ENCODE measurements at places on chromosomes 1 and 21. TPM values are rescaled to one million over a fixed set of nuclear protein-coding genes. Genes with fewer than 3 reads are reported as not detected.
A peak's percentile ranks its signal among the peaks of the same experiment; 100 is the strongest.

DNA sequence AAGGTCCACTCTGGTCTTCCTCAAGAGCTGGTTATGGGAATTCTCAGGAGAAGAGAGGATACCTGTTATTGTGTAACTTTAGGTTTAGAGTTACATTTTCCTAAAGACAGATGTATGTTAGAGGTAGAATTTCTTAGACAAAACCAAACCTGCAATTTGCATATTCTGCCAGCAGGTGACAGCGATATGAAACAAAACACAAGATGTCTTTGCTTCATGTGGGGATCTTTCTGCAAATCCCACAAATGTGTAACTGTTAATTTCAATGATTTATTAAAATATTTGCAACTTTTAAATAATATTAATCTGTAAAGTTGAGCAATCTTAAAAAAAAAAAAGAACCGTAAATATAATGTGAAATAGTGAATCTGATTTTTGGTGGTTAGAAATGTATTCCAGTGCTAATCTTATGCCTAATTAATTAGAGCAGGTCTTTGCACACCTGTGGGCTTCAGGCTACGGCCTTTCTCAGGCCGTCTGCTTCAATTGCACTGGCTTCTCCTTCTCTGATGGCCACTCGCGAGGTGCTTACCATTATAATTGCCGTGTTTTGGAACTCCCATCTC lies 33.4 kb downstream of the FAM78B start:
- DNase-seq = no peak

GRCh38 chr1:28144203-28145135 lies 32.0 kb downstream of the PTAFR start:
- no peak for DNase-seq

GRCh38 chr1:199218065-199218464 lies 579.2 kb downstream of the PTPRC start:
- DNase-seq = no peak

DNA sequence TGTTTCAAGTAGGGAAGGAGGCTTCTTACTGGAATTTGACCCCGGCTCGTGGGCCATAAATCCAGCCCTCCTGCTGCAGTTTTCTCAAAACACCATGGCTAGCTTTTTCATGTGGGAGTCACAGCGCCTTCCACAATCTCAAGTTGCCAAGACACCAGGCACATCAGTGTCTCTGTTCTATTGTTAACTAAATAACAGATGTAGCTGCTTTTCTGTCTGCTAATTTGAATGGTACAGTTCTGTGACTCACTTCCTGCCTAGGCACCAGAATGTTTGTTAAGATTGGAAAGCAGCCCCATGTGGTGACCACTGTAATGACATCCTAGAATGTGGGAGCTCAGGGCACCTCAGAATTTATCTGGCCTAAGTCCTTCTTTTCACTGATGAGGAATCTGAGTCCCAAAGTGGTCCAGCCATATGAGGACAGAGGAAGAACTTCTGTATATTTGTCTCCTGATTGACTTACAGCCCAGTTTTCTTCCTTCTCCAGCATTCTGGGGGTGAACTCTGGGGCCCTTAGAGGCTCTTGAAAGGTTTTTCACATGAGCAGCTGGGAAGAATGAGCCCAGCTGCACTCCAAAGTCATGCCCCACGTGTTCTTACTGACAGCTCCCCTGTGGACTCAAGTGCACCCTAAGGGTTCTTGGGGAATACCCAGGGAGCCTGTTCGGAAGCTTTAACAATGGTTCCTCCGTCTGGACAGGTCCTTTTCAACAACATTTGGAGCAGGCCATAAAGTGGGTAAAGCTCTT lies 27.5 kb downstream of the TRIM45 start:
- peak; percentile 90 for DNase-seq

- no peak for DNase-seq
These were observed 69.3 kb downstream of the GLIS1 start for GRCh38 chr1:53669621-53670191.

GSTM1 gene
- 0.16 TPM for polyA plus RNA-seq

CSF1 gene
- 23.3 TPM for polyA plus RNA-seq

KRTAP7-1 gene
- polyA plus RNA-seq = not detected

All from endothelial cell of umbilical vein (primary cell).